ENCODE measurements at places on chromosomes 5 and 9.

DNA sequence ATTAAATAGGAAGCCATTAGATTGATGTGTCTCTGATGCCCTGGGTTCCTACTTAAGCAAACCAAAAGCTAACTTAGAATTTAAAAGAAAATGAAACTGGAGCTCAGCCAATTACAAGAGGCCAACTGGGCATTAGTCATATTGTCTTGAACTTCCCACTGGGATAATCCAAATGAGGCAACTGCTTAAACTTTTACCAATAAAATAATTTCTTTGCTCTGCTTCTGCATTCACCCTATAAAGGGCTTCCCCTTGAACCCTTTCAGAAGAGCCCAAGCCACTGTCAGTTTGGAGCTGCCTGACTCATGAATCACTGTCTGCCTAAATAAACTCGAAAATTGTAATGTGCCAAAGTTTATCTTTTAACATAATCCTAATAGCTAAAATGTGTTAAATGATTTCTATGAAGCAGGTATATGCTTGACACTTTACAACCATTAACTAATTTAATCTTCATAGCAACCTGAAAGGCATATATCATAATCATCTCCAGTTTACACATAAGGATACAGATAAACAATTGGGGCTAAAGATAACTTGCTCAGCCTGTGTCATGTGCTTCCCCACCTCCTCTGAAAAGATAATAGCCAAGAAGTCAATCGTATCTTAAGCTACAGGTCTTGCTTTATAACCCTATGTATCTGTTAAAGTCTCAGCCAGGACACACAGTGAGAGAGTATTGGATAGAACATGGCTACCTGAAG is 11.5 kb downstream of the GPR150 start:
- no peak for DNase-seq

DNA sequence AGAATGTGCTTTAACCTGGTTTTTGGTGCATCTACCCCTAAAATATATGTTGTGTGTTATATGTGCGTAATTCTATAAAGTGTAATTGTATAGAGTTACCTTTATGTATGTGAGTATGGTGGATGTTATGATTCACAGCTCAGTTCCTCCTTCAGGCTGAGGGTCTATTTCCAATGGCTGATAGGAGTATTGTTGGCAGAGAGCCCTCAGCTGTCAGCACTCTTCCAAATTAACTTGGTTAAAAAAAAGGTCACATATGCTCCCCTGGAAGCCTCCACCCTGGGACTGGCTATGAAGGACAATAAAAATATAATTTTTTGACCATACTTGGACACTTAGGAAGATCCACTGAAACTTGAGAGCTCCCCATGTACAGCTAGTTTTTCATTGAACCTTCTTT is 250.4 kb upstream of the CDH12 start:
- no peak for DNase-seq

GRCh38 chr9:112838342-112838741 is 52.3 kb downstream of the SLC46A2 start:
- no peak for DNase-seq

DNA sequence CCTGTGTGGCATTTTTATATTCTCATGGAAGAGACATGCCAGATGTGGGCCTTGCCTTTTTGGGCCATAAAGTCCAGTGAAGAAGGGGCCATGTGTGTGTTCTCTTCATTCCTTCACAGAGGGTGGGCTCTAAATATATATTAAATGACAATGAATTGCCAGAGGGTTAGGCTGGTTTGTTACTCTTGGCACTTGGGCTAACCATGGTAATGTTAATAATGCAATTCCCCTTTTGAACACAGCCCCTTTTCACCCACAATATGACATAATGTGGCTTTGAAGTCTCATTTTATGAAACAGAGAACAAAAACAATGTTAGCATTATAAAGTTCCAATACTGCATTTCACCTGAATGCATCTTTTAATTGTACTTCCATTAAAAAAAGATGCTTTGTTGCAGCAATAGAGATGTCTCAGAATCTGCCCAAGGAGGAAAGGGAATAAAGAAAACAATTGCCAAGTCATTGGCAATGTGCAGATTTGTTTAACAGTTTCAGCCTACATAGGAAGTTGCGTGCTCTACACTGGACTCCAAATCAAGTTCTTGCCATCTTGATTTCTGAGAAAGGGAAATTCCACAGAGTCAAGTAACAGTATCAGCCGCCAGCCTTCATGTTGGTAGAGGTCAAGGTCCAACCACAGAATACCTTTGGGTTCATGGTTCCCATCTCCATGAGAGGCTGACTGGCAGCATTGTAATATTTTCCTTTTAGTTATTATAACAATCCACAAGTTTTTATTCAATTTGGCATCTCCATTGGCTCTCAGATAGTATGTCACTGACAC is 141.9 kb downstream of the SLC12A2 start:
- no peak for DNase-seq

DNA sequence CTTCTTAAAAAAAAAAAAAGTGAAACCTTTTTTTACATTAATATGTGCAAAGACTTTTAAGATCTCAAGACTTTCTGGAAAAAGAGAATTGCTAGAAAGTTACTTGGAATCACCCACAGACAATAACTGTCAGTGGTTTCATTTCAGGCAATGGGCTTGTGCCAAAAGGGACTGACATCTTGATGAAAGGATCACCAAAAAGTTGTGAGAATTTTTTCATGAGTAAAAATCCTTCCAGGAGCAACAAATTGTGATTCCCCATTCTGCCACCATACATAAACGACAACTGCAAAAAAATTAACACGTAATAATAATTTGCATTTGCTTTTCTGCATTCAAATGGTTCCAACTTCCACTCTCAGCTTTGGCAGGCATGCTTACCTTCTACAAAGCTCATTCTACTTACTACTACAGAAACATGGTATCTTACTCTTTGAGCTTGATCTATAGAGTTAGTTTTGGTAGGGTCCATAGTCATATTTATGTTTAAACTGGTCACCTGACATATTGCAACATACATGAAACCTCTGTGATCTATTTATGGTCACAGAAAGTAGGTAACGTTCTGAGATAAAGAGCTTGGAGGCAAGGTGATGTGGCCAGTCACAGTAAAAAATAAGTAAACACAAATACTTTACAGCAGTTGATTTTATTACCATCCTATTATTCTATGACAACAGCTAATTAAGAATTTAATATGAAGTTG is 3.0 kb downstream of the NREP start:
- no peak for DNase-seq

GRCh38 chr5:169880012-169880663 is 100.2 kb downstream of the INSYN2B start:
- DNase-seq: no peak

GRCh38 chr9:132669319-132669697 is 475 bp downstream of the DDX31 start:
- no peak for DNase-seq

GRCh38 chr5:154421868-154422267 is 23.9 kb upstream of the SAP30L start:
- DNase-seq: no peak

GRCh38 chr9:116027511-116027910 is 126.1 kb upstream of the PAPPA start:
- no peak for DNase-seq

- no peak for DNase-seq
These were observed 491.9 kb upstream of the TUSC1 start for GRCh38 chr9:26170190-26170589.

GRCh38 chr5:56766926-56767325 is 48.4 kb upstream of the MAP3K1 start:
- no peak for DNase-seq

DNA sequence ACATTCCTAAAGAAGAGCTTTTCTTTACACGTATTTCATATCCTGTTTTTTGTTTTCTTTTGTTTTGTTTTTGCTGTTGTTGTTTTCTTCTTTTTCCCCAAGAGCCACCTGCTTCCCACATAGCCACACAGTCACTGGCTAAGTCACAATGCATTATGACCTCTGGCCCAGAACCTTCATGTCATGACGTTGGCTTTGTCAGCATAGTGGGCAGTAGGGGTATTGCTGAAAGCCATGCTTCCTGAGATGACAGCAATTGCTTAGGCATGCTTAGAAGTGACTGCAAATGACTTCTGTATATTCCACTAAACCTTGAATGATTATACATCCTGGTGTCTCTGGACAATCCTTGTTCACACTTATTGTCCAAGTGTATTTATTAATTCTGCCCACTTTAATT is 375.8 kb downstream of the TAF11L14 start:
- DNase-seq: no peak

DNA sequence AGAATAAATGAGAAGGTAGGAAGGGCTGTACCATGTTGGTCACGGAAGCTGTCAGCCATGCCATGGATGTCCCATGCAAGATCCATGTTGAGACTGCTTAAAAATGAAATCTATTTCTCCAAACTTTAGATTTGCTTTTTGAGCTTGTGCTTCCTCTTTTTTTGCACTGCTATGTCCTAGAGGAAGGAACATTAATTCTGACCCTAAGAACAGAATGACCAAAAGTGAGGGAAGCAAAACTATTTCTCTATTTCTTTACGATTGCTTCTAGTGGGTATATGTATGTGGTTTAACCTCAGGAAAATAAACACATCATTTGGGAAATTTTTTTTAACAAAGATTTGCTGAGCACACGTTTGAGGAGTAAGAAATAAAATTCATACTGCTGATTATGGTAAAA is 84.6 kb downstream of the USP20 start:
- no peak for DNase-seq

- DNase-seq: no peak
These were observed 22.3 kb downstream of the KLF9 start for GRCh38 chr9:70392189-70392588.

DNA sequence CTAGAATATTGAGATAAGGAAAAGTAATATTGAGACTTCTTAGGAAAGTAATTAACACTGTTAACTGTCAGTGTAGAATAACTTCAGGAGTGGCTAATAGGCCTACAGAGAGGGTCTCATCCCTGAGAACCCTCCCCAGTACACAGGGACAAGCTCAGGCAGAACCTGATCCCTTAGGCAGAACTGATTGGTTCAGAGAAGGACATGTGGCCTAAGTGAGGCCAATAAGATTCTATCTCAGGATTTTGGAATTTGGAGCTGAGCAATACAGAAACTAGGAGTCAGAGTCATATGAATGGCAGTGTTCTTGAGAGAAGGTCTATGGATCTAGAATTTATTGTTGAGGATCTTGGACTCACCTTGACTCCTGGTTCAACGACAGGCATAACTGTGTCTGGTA is 10.9 kb upstream of the UBLCP1 start:
- no peak for DNase-seq

DNA sequence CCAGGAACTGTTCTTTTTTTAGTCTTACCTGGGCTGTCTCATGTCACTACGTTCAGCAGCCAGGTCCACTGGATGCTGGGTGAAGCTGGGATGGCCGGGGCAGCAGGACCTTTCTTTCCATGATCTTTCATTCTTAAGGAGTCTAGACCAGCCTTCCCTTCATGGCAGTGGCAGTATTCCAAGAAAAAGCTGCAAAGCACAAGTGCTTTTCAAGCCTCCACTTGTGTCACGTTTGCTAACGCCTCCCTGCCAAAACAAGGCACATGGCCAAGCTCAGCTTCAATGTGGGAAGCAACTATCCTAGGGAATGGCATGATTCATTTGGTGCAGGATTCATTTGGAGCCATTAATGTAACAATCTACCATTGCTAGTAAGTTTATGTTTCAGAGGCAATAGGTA is 94.8 kb downstream of the RCL1 start:
- no peak for DNase-seq

- DNase-seq: no peak
These were observed 12.3 kb upstream of the MTMR12 start for GRCh38 chr5:32325062-32325461.

GRCh38 chr9:19493876-19494275 is 85.1 kb downstream of the ACER2 start:
- no peak for DNase-seq

- DNase-seq: no peak
These were observed 501.2 kb downstream of the ZNF608 start for GRCh38 chr5:124245276-124245675.

DNA sequence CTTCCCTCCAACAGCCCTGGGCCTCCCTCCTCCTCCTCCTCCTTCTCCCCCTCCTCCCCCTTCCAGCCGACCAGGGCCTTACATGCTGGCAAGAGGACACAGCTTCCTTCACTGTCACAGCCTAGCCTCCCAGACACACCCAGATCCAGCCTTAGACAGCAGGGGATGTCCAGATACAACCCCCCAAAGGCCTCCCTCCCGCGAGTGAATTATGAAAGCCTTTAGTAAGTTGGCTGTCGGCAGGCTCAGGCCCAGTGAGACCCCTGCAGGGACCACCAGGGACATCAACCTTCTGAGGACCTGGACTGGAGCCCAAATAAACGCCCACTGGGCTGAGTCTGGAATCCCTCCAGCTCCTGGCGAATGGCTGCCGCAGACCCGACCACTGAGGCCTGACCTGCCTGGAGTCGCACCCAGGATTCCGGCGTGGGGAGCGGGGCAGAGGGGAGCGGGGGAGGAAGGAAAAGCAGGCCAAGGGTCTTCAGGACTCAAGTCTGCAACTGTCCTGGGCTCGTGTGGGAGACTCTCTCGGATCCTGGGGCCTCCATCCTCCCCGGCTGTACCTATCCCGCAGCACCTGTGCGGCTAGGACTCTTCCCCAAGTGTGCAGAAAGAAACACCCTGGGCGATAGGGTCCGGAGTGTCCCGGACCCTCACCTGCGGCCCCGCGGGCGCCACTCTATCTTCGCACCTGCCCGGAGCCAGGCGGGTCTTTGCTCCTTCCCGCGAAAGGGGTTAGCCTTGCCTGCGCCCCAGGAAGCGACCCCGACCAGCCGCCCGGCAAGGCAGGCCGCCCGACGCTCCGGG is 705 bp downstream of the SEPTIN8 start:
- DNase-seq: peak; percentile 57

- DNase-seq: no peak
These were observed 42.5 kb upstream of the ROR2 start for GRCh38 chr9:91992461-91993041.

DNA sequence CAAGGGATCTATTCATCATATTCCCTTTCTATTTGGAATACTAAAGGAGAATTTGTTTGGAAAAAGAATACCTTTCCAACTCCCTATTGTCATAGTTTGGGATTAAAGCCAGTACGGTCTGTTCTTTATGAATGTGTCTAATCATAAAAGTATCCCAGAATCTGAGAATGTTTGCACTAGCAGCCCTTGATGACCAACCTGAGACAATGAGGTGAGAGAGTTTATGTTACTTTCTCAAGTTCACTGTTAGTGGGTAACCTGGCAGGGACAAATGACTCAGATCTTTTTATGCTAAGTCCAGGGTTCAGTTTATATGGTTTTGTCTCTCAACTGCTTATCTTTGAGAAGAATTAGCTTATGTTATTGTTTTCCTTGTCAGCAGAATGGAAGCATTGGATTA is 25.3 kb upstream of the TLR4 start:
- no peak for DNase-seq
